Calu3 (cell line): ENCODE measurements at places on chromosomes 5 and 9. TPM values are rescaled to one million over a fixed set of nuclear protein-coding genes. Genes with fewer than 3 reads are reported as not detected.

TERT gene
- 2.1 and 2.3 TPM in 2 replicates for total RNA-seq

SPZ1 gene
- not detected in 2 replicates for total RNA-seq

AGTPBP1 gene
- total RNA-seq, result 12.5 and 14.0 TPM in 2 replicates

PROB1 gene
- total RNA-seq, result 1.9 and 2.4 TPM in 2 replicates

MED22 gene
- total RNA-seq, result 24.4 and 27.6 TPM in 2 replicates

TRIM41 gene
- total RNA-seq, result 33.5 and 34.2 TPM in 2 replicates

PCA3 gene
- not detected in 2 replicates for total RNA-seq

FOXD4 gene
- 1.7 and 2.4 TPM in 2 replicates for total RNA-seq

FYB1 gene
- total RNA-seq, result 30.8 and 42.8 TPM in 2 replicates

DNA sequence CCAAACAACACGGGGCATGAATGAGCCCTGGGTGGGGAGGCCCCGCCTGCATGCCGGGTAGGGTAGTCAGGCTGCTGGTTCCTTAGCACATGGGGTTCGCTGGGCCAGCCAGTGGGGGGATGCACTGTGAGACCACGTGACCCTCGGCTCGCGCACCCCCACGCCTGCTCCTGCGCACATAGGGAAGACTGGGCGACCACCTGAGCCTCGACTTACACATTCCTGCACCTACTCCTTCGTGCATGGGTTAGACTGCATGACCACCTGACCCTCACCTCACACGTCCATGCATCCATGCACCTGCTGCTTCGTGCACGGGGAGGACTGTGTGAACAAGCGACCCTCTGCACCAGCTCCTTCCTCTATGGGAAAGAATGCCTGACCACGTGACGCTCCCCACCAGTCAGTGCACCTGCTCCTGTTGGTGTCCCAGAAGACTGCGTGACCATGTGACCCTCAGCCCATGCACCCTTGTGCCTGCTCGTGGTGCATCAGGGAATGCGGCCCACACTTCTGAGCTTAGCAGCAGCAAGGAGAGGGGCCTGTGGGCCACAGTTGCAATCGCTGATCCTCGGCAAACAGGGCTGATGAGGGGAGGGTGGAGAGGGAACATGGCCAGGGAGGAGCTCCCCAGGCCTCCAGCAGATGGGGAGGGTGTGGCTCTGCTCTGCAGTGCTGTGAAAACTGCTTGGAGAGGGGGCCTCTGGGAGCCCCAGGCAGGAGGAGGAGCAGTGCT, 18.1 kb downstream of the LPCAT1 start:
- DNase-seq, result no peak

DNA sequence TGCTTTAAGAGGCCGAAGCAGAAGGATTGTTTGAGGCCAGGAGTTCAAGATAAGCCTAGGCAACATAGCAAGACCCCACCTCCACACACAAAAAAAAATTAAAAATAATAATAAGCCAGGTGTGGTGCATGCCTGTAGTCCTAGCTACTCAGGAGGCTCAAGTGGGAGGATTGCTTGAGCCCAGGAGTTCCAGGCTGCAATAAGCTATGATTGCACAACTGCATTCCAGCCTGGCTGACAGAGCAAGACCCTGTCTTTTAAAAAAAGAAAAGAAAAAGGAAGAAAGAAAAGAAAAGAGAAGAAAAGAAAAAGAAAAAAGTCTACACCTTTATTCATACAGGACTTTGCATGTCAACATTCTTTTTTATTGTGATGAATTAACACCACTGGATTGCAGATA, 2125.8 kb downstream of the MAT2B start:
- DNase-seq, result no peak

DNA sequence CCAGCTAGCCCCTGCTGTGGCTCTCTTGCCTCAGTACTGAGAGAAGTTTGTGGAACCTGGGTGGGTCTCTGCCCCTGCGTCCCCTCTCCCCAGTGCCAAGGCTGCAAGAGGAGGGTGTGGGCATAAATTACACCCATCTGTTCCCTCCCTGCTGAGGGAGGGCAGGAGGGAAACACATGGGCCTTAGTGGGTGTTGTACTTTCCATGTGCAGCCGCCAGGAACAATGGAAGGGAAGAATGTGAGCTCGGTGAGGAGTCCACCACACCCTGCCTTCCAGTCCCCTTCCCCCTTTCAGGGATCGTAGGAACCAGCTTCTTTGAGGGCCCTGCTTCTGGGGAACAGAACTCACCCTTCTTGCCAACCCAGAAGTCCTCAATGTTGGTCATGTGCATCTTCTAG, 138.2 kb upstream of the KLF4 start:
- DNase-seq, result no peak

- DNase-seq, result no peak
Observed at GRCh38 chr5:72508241-72509170, 1.3 kb upstream of the ZNF366 start.

GRCh38 chr5:83036991-83037575, 40.1 kb downstream of the TMEM167A start:
- no peak for DNase-seq

DNA sequence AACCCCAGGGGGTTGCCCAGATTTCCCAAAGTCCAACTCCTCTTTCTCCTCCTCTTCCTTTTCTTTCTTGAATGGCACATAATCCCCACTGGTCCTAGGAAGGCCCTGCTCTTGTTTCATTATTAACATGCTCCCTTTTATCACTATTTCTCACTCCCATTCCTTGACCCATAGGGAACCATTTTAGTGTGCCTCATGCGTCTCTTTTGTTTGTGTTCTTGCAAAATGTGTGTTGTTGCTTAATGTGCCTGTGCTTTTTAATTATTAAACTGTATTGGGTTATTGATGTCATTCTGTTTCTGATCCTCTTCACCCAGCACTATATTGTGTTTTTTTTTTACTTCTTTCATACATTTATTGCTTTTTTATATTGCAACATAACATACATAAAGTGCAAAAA, 4.1 kb upstream of the RNF130 start:
- no peak for DNase-seq

DNA sequence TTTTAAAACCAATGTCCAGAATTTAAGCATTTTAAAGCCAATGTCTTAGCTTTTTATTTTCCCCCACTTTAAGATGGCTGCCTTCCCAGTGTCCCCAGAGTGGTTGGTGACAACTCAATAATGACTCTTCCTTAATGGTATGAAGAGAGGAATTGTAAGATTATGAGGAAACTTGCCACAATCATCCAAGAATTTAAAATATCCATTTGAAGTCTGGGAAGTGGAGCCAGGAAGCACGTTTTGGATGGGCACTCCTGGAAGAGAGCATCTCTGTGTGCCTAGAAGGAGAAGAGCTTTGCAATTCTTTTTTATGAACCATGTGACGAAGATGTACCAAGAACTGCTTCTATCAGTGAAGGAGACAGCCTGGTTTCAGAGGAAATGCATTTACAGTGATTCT, 11.3 kb upstream of the IGFBPL1 start:
- DNase-seq, result no peak

DNA sequence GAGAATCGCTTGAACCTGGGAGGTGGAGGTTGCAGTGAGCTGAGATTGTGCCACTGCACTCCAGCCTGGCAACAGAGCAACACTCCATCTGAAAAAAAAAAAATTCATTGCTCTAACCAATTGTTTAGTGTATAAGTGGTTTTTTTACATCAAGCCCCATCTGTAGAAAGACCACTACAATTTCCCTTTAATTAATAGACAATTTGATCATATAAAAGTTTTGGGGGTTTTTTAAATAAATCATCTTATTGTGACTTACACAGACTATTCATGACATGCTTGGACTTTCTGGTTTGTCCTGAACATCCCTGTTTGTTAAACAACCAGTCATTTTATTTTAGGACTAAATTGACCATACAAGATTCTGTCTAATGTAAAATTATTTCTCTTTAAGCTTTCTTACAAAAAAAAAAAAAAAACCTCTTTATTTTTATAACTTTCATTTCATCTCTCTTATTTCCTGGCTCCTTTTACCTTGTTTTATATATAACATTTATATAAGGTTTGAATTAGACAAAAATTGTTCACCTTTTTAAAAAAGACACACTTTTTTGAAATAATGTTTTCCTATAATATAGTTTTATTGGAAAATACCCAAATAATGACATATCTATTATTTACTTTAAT, 9.8 kb upstream of the FANCC start:
- DNase-seq, result no peak

- peak; percentile 41 for DNase-seq
Observed at GRCh38 chr5:148145916-148146315, 22.4 kb upstream of the SPINK14 start.

GRCh38 chr9:19231126-19231903, 822 bp downstream of the DENND4C start:
- DNase-seq, result peak; percentile 12

DNA sequence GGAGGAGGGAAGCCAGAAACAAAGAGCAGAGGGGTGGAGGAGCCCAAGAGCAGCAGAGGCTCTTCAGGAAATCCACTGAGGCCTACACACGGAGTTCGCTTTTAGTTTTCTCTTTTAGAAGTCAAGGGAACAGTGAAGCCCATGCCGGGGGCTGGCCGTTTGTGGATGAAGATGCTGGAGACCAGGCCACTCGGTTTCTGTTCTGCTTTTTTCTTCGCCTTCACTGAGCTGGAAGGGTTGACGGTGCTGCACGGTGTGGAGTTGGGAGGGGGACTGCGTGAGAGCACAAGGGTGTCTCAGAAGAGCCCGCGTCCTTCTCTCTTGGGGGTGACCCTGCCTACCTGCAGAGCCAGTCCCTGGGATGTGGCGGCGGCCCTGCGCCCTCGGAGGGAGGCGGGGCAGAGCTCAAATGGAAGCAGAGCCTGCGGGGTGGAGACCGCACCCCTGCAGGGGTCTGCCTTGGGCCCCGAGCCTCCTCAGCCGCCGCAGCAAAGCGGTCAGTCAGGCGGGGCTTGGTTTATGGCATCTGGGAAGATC, 68.5 kb upstream of the CACNA1B start:
- DNase-seq, result no peak
